ENCODE measurements at places on chromosomes 7 and 10.

- DNase-seq: no peak
- H3K4me1 ChIP-seq: peaks cover 2% of the 10 kb centered on the region
- H3K4me3 ChIP-seq: no peak overlapping the region
- H3K27me3 ChIP-seq: peaks cover 41% of the 10 kb centered on the region
These were observed 60.3 kb upstream of the RAB11FIP2 start for GRCh38 chr10:118107040-118107439.

DNA sequence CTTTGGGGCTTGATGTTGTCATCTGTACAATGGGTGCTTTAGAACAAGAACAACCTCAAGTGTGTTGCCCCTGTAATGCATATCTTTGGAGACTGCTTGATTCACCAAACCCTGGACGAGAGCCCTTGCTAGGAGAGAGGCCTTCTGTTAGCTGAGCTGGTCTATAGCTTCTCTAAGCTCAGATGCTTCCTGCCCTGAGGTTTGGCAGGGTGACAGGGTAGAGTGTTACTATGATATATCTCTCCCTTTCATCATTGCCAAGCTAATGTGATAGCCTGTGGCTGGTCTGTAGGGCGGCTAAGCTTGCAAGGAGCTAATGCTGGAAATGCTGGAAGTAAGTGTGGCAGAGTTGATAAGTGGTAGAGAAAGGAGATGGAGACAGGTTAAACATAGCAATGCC lies 364.1 kb downstream of the RPS24 start:
- no peak overlapping the region for H3K4me3 ChIP-seq
- no peak overlapping the region for H3K27ac ChIP-seq
- no peaks in the 10 kb centered on the region for H3K4me1 ChIP-seq
- H3K27me3 ChIP-seq: no peaks in the 10 kb centered on the region
- no peak for DNase-seq

DNA sequence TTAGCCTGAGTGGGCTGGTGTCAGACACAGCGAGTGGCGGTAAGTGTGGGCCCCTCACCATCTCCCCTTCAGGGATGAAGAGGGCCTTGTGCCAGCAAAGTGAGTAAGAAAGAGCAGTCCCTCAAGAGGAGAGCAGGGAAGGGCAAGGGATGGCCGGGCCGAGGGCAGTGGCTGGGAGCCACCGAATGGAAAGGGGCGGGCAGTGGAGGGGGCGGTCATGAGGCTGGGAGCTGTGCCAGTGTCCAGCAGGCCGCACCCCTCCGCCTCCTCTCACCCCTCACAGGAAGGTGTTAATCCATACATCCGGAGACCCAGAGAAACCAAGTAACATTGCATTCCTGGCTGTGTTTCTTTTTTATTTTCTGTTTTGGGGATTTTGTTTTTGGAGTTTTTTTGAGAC lies 28.6 kb upstream of the RASGEF1A start:
- peaks cover 2% of the 10 kb centered on the region for H3K36me3 ChIP-seq
- no peaks in the 10 kb centered on the region for H3K27me3 ChIP-seq
- peak overlapping the region; percentile 80 for H3K4me3 ChIP-seq
- no peak for DNase-seq
- peaks cover 59% of the 10 kb centered on the region for H3K4me1 ChIP-seq
- H3K27ac ChIP-seq: peak overlapping the region; percentile 90

DNA sequence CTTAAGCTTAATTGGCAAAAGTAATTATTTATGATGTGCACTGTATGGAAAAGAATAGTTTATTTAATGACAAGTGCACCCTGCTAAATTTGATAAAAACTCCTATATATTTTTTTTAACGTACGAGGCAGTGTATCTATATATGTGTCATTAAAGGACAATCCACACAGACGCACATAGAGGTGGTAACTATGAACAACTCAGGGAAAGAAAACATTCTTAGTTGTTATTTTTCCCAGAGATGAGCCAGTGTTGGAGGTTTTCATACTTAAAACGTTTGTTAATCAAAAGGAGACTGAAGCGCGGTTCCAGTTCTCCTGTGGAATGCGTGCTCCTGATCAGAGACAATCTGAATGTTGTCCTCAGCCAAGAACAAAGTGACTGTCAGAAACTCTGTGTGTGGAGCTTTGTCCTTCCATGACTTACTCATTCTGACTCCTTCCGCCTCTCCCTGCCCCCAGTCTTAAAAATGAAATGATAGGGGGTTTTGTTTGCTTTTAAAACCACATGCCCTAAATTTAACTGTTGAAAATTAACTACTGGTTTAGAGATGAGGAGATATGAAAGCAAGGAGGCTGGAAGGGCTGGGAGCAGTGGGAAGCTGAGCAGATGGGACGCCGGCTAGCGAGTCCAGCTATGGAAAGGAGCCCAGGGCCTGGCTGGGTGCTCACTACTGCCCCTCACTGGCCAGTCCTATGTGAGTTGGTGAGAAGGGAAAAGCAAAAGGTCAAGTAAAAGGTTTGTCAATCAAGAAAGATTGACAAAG lies 99.6 kb downstream of the SVIL start:
- H3K27ac ChIP-seq: peak overlapping the region; percentile 77
- no peak overlapping the region for H3K4me3 ChIP-seq
- H3K36me3 ChIP-seq: peaks cover 9% of the 10 kb centered on the region
- H3K4me1 ChIP-seq: peaks cover 17% of the 10 kb centered on the region
- no peaks in the 10 kb centered on the region for H3K27me3 ChIP-seq
- no peak for DNase-seq

GRCh38 chr7:83655951-83656556 lies 7.1 kb upstream of the SEMA3E start:
- DNase-seq: no peak
- no peaks in the 10 kb centered on the region for H3K36me3 ChIP-seq
- no peak overlapping the region for H3K27ac ChIP-seq
- H3K4me1 ChIP-seq: no peaks in the 10 kb centered on the region
- H3K27me3 ChIP-seq: no peaks in the 10 kb centered on the region

DNA sequence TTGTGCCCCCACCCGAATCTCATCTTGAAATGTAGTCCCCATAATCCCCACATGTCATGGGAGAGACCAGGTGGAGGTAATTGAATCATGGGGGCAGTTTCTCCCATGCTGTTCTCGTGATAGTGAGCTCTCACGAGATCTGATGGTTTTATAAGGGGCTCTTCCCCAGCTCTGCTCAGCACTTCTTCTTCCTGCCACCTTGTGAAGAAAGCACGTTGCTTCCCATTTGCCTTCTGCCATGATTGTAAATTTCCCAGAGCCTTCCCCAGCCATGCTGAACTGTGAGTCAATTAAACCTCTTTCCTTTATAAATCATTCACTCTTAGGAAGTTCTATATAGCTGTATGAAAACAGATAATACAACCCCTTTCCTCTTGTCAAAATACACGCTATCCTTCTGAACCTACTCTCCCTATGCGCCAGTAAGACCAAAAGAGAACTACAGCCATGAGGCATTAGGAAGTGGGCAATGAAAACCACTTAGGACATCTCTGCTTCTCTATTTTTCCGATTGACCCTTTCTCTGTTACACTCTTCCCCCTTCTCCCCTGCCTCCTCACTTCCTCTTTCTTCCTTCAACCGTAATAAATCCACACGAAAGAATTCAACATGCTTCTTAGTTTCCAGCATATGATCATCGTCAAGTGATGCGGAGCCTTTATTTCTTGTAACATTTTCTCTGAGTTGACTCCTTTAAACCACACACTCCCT lies 101.2 kb upstream of the WDR11 start:
- H3K27ac ChIP-seq: no peak overlapping the region
- no peak overlapping the region for H3K4me3 ChIP-seq
- no peak for DNase-seq
- no peaks in the 10 kb centered on the region for H3K4me1 ChIP-seq
- H3K36me3 ChIP-seq: no peaks in the 10 kb centered on the region
- H3K27me3 ChIP-seq: peaks cover 30% of the 10 kb centered on the region

DNA sequence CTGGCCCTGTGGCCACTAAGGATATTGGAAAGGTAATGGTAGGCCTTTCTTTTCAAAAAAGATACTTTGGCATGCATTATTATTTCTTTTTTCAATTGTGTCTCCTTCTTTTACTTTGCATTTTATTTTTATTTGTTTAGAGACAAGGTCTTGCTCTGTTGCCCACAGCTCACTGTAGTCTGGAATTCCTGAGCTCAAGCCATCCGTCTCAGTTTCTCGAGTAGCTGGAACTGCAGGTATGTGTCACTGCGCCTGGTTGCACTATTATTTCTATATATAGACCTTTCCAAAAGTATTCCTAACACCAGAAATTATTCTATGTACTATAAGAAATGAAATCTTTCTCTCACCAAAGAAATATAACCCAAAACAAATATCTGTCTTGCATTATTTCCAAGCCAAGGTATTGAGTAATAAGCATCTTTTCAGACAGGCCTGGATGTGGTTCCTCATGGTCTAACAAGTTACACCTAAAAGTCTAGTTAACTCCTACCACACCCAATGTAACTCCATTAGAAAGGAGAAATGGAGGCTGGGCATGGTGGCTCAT lies 500.8 kb upstream of the ANKRD30A start:
- H3K27ac ChIP-seq: no peak overlapping the region
- H3K36me3 ChIP-seq: no peaks in the 10 kb centered on the region
- no peaks in the 10 kb centered on the region for H3K4me1 ChIP-seq
- no peak overlapping the region for H3K4me3 ChIP-seq
- no peak for DNase-seq

GRCh38 chr7:25753837-25754236 lies 398.2 kb upstream of the NFE2L3 start:
- no peaks in the 10 kb centered on the region for H3K36me3 ChIP-seq
- peaks cover 37% of the 10 kb centered on the region for H3K27me3 ChIP-seq
- no peak overlapping the region for H3K27ac ChIP-seq
- H3K4me3 ChIP-seq: no peak overlapping the region

Measured in T-helper 17 cell (primary cell).